ENCODE measurements at places on chromosomes 7 and 10.

DNA sequence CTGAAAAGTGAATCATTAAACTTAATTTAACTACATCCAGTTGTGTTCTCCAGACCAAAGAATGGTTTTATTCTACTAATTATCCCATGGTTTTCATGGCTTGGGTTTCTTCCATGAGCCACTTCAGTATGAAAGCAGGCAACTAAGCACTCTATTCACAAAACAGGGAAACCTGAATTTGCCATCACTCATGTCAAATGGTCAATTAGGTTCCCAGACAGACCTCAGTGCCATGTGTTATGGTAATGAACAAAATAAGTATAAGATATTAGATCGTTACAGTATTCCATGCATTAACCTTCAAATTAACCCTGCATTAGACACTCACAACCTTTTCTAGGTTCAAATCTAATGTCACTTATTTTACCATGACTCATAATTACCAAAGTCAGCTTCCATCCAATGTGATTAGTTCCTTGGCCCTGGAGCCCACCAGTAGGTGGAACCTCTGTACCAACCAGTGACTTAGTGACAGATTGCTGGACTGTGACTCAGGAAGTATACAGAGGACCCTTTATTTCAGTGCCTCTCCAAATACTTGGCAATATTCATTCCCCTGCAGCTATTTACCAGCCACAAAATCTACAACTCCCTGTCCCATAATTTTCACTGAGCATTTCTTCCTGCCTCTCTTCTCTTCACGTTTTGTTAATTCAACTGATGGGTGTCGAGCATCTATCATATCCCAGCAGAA is 1270.2 kb upstream of the SORCS1 start:
- no peak for DNase-seq

- no peak for DNase-seq
Observed at GRCh38 chr7:145265180-145265579, 429.3 kb upstream of the TPK1 start.

DNA sequence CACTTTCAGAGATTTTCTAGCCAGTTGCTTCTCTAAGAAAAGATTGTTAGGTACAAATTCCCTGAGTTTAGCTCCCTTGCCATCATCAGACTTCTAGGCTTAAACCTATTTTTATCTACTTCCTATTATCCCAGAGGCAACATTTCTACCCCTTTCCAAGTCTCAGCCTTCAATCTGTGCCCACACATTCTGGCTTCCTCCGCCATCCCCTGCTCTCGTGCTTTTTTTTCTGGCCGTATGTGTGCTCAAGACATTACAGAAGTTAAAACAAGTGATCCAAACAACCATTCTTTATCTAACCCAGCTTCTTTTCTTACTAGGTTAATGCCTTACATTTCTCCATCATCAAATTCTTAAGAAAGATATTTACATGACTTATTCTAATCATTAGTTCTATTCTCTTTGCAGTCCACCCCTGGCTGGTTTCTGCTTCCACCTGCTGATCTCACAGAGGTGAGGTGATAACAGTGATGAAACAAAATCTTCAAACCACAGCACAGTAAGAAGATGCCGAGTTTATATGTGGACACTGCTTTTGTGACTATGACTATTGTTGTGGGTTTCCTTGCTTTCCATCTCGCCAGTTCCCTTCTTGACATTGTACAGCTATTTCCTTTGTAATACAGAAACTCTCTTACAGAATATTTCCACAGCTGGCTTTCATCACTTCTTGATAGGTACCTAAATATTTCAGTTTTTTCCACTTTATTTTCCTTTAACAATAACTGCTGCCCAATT is 18.3 kb upstream of the CDK6 start:
- no peak for DNase-seq

DNA sequence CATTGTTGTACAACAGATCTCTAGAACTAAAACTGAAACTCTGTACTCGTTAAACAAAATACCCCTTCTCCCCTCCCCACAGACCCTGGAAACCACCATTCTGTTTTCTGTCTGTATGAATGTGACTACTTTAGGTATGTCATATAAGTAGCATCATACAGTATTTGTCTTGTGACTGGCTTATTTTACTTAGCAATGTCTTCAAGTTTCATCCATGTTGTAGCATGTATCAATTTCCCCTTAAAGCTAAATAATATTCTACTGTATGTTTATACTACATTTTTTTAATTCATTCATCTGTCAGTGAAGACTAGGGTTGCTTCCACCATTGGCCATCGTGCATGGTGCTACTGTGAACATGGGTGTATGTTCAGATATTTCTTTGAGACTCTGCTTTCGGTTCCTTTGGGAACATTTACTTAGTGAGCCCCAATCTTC is 71.2 kb upstream of the RPA3 start:
- no peak for DNase-seq

GRCh38 chr7:149171892-149172533 is 23.3 kb upstream of the ZNF282 start:
- no peak for DNase-seq

GRCh38 chr10:131496351-131497052 is 185.0 kb upstream of the TCERG1L start:
- no peak for DNase-seq

- DNase-seq, result no peak
Observed at GRCh38 chr7:16210171-16210570, 211.2 kb downstream of the CRPPA start.

DNA sequence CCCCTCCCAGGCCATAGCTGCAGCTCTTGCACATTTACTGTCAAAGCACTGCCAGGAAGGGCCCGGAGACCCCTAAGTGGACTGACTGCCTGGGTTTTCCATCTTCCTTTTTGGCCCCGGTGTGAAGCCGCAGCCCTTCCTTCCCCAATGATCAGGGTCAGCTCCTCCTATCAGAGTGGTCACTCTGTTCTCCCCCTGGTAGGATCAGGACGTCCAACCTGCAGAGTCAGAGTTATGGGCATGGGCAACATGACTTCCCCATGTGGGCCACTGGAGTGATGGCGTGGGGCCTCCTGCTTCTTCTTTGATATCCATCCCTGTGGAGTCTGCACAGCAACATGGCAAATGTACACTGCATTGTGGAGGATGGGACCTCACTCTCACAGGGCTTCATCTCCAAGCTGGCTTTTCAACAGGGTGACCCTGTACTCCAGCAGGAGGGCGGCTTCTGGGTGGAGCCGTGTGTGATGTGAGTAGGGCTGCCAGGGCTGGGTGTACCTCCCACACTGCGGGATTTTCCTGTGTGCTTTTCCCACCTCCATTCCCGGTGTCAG is 6.4 kb upstream of the RAMP3 start:
- no peak for DNase-seq

DNA sequence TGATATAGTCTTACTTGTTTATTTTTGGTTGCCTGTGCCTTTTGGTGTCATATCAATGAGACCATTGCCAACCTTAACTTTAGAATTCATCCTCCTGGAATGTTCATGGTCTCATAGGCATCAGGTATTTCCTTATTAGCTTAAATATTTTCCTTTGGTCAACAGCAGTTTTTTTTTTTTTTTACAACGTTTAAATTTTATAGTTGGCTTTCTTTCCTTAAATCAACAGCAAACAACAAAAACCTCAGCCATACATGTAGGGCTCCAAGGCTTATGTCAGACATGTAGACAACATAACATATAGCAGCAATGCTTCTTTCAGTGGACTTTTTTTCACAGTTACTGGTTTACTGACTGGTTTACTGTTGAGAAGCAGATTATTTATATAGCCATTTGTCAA is 22.7 kb downstream of the ENTPD7 start:
- DNase-seq, result no peak

GRCh38 chr7:119761776-119762175 is 511.2 kb upstream of the KCND2 start:
- no peak for DNase-seq

DNA sequence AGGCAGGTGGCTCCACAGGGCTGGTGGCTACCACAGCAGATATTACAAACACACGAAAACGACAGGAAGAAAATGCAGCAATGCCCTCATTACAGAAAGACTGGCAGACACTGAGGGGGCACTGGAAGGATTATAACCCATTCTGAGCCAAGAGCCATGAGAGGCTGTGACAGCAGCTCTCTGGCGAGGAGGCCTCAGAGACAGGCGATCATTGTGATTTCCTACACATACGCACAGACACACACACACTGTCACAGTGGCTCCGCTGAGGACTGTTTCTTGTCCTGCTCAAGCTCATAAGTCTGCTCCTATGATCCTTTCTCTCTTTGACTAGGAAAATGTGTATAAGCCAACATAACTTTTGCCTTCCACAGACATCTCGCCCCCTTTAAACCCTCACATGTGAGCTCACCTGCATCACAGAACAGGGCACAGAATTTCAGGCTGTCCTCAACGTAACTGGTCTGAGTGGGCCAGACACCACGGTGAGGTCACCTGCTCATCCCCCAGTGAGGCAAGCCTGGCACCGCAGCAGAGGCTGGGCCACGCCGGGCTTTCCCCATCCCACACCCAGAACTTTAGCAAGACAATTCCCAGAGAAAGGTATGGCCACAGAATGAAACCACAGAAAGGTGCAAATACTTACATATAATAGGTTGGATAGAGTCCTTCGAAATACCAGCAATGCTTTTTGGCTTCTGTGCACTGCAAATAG is 51.7 kb downstream of the VOPP1 start:
- DNase-seq, result no peak

DNA sequence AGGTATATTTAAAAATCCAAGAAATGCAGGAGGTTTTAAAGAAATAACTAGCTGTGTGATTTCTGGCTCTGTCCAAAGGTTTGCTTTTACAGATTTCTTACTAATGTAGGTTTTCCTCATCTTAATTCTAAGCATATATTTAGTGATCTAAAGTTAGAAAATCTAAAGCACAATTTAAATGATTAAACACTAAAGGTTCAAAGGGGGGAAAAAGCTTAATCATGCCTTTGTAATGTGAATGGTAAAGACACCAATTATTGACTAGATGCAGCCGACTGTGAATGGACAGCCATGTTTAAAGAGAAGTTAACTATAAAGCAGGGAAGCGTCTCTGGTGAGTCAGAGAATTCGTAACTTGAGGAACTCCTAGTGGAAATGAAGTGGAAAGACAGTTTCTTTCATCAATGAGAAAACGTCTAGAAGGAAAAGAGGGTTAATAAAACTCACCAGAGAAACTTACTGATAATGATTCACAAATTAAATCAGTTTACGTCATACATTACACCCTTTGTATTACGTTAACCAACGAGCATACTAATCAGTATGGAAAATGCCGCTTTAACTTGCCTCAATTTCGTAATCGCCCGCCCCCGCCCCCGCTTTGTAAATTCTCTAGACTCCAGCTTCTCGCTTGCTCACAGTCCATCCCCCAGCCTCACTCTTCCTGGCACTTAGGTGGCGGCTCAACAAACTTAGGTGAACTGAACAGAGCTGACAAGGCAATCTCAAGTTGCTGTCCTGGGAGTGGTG is 1.1 kb upstream of the HBP1 start:
- no peak for DNase-seq

- DNase-seq, result no peak
Observed at GRCh38 chr7:155685791-155686160, 41.3 kb downstream of the RBM33 start.

DNA sequence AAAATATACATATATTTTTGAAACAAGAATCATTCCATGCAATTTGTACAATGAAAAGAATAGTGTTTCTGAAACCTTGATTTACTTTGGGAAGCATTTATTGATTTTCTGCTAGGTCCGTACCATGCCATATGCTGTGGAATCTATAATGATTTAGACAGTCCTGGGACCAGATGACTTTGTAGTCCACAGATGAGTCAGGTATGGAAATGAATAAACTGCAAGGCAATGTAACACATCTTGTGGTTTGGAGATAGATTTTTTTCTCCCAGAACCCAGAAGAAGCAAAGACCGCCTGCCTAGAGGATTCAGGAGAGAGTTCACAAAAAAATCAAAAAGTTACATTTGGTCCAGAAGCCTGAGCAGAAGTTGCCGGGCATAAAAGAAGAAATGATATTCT is 190.4 kb downstream of the GPR37 start:
- DNase-seq, result no peak

- DNase-seq, result no peak
Observed at GRCh38 chr7:120960714-120961113, 10.1 kb downstream of the ING3 start.

GRCh38 chr10:35961501-35961900 is 319.4 kb upstream of the FZD8 start:
- no peak for DNase-seq

DNA sequence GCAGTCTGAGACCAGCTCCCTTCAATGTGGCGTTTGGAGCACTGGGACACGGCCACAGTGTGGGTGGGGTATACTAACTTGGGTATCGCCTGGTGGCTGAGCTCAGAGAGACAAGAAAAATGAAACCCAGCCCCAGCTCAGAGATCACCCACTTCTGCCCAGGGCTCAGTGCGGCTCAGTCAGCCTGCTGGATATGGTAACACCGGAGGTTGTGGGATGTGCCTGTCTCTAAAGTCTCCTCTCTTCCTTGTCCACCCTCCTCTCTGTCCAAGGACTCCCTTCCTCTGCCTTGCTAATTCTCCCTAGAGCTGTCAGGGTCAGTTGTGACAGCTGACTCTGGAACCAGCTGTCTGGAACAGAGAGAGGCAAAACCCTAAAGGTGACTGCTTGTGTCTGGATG is 149.1 kb downstream of the PTPN20 start:
- no peak for DNase-seq

DNA sequence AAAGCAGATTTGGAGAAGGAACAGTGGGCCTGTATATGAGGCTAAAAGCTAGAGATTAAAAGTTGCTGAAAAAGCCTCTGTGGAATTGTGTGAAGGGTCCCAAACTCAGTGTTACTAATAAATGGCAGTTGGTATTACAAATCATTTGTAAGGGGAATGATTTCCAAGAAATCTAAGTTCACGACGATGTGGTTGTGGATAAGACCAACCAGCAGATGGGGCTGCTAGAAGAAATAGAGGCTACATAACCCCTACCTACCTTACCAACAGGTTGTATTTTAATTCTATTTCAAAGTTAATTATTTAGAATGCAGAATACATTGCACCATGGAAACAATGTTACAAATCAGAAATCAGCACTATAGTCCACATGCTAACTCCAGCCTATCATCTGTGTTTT is 377.1 kb downstream of the HPSE2 start:
- DNase-seq, result no peak

- no peak for DNase-seq
Observed at GRCh38 chr7:35697414-35698175, 2.7 kb upstream of the HERPUD2 start.

- DNase-seq, result no peak
Observed at GRCh38 chr10:1120801-1121211, 64.6 kb downstream of the WDR37 start.

DNA sequence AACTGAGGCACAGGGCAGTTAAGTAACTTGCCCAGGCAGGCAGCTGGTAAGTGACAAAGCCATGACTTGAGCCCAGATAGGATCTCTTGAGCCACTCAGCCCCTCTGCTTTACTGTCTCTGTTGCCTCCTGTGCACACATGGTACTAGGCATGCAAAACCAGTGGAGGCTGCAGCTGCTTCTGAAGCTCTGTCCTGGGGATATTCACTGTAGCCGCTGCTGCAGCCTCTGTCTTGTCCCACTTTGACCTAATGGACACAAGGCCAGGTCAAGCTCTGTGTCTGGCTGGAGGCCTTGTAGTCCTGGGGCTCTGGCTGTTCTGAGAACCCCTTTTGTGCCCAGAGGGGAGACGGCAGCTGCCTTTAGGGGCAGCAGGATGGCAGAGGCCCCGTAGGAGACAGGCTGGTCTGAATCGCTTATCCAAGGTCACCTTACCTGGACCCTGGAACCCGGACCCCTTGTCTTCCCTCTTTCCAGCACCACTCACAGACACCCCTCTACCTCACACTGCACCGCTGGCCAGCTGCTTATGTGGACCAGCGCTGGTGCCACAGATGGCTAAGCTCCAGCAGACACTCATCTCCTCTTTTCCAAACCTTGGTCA is 57.6 kb downstream of the TSPAN15 start:
- DNase-seq, result no peak

- DNase-seq, result no peak
Observed at GRCh38 chr7:29839921-29840320, 33.6 kb downstream of the WIPF3 start.

GRCh38 chr7:69245646-69246045 is 352.6 kb upstream of the AUTS2 start:
- DNase-seq, result no peak
